ENCODE measurements at places on chromosomes 12 and 14.

GRCh38 chr12:113325916-113326315 lies 9.0 kb downstream of the SLC8B1 start:
- DNase-seq, result no peak

DNA sequence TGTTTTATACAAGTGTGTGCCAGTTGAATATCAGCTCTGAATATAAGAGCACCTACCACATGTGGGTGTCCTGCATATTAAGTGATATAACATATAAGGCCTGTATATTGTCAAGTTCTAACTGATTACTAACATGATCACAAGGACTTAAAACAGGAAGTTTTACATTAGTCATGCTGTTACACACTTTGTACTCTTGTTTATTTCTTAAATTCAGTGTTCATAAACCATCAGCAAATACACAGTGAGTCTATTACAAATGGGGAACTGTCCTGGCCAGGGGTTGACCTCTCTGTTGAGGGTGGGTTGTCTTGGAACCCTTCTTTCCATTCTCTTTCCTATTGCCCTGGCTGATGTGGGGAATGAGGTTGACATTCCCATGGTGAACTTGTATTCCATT lies 19.1 kb downstream of the HELB start:
- DNase-seq, result no peak

GRCh38 chr14:90290337-90291011 lies 34.1 kb downstream of the PSMC1 start:
- DNase-seq, result no peak

DNA sequence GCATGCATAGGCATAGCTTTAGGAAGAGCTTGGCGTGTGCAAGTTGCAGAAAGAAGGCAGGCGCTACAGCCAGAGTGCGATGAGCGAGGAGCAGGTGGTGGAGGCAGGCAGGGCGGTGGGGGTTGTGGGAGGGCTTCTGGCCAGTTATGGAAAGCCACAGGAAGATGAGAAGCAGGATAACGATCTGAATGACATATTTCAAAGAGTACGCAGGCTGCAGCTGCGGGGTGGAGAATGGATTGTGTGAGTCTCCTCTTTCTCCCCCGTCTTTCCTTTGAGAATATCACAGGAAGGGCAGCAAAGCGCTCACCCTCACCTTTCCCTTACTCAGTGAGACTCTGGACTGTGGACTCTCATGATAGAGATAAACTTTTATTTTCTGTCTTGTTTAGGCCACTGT lies 48.7 kb upstream of the PLXNC1 start:
- DNase-seq, result no peak

DNA sequence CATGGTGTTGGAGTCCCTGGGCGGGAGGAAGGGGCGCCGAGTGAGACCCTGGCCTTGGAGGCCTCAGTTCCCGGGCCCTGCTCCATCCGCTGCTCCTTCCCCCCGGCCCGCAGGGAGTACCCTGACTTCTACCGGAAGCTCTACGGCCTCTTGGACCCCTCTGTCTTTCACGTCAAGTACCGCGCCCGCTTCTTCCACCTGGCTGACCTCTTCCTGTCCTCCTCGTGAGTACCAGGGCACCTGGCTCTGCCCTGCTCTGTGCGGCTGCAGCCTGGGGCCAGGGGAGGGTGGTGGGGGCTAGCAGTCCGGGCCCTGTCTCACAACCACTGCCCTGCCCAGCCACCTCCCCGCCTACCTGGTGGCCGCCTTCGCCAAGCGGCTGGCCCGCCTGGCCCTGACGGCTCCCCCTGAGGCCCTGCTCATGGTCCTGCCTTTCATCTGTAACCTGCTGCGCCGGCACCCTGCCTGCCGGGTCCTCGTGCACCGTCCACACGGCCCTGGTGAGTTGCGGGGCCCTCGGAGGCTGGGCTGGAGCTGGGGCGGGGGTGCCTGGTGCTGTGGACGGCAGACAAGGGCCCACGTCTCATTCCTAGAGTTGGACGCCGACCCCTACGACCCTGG lies 7.0 kb downstream of the NOC4L start:
- no peak for DNase-seq

DNA sequence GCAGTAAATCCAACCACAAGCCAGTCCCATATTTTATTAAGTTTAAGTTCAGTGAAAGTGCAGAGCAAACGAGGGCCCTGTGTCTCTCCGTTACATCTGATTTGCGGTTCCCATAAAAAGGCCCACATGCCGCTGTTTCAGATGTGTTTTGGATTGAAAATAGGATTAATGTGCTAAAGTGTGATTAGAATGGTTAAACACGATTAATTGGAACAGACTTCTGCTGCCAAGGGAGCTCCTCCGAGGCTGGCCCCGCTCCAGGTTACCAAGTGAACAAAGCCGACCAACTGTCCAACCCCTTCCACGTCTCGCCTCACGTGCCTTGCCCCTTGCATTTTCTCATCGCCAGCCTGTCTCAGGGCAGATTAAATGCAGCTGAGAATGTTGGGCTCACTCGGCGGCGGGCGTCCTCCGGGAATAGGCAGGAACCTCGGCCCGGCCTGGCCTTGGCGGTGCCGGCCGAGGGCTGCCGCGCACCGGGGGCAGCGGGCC lies 166.5 kb upstream of the GSC start:
- no peak for DNase-seq

- DNase-seq, result peak; percentile 43
These were observed 12.5 kb upstream of the MAP3K9 start for GRCh38 chr14:70821584-70822529.

- DNase-seq, result no peak
These were observed 25.0 kb downstream of the DACT1 start for GRCh38 chr14:58662759-58663158.

Measured in T-helper 9 cell (primary cell).